GM12865 (cell line): ENCODE measurements at places on chromosomes 11 and 22.

DNA sequence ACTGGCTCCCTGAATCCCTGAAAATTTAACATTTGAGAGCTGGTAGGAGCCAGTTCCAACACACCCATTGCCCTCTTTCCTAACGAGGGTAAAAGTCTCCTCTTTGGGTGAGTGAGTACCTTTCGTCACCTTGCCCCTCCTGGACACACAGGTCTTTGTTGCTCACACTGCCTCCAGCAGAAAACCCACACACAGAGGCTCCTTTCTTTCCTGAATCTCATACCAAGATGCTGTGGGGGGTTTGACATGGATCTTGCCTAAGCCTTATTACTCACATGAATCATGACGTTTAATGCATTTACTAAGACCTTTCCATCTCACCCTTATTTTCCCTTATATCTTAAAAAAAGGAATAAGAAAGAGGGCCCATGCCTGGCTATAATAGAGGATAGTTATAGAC is 53.0 kb downstream of the PARVA start:
- DNase-seq, result no peak

DNA sequence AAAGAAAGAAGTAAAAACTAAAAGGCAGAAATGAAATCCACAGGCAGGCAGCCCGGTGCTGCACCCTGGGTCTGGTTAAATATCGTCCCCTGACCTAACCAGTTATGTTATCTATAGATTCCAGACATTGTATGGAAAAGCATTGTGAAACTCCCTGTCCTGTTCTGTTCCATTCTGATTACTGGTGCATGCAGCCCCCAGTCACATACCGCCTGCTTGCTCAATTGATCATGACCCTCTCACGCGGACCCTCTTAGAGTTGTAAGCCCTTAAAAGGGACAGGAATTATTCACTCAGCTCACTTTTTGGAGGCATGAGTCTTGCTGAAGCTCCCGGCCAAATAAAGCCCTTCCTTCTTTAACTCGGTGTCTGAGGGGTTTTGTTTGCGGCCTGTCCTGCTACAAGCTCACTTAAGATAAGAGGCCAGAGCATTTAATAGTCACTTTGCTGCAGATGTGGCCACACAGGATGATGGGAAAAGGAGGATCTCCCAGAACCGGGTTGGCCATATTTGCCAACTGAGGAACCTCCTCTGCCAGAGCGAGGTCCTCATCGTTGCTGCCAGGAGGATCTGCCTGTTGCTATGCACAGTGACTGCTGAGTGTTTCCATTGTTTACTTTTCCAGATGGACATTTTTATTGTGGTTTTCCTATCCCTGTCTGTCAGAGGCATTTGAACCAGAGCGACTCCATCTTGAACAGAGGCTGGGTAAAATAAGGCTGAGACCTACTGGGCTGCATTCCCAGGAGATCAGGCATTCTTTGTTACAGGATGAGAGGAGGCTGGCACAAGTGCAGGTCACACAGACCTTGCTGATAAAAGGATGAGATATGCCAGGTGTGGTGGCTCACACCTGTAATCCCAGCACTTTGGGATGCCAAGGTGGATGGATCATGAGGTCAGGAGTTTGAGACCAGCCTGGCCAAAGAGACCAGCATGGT is 10.2 kb downstream of the C11orf96 start:
- no peak for DNase-seq

DNA sequence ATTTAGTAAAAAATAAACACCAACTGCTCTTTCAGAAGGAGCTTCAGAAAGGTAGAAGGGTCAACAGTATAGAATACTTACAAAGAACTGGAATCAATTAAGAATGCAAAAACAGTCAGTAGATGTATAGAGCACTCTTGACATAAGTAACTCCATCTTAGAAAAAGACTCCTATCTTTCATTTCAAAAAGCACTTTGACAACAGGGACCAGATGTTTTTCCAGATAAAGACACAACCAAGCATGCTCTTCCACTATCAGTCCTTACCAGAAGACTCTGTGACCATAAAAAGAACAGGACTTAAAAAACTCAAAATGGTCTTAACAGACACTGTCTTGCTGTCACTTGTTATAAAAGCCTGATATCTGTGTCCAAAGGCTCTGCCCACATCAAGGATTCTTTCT is 5.2 kb downstream of the SLC25A17 start:
- DNase-seq, result no peak

DNA sequence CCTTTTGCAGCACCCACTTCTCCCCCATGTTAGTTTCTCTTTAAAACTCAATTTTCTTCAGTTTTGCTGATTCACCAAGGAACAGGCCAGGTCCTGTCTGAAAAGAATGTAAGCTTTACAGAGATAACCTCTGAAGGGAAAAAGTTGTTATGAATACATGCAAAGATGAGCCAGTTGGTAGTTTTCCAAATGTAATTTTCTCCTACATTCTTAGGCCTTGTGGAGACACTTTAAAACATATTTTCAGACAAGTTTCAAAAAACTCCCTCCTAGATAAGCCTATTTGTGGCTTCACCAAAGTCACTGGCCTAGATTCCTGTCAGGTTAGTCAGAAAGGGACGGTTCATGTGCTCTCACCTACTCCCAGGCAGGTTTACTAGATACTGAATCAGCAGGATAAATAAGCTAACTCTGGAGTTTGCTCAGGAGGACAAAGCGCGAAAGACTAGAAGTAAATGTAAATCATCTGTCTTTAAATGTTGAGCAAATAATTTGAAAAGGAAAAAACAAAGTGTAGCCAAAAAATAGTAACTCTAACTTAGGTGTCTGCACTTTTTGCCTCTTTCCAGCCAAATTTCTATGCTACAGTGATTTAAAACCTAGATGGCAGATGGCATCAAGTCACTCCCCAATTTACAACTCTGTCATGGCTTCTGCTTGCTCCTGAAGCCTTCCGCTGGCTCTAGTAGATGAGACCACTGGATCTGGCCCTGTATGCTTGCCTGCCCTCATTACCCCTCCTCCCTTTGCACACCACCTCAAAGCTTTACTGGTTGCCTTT is 4.9 kb upstream of the ATP6V1E1 start:
- DNase-seq, result no peak

GRCh38 chr11:100105982-100106358 is 581.1 kb upstream of the ARHGAP42 start:
- DNase-seq, result no peak

- DNase-seq, result peak; percentile 15
These were observed 4.6 kb downstream of the C11orf96 start for GRCh38 chr11:43947003-43947500.
